ENCODE measurements at places on chromosomes 12 and 14. TPM values are rescaled to one million over a fixed set of nuclear protein-coding genes. Genes with fewer than 3 reads are reported as not detected.
A peak's percentile ranks its signal among the peaks of the same experiment; 100 is the strongest.

Gene CKAP4
- 73.6 TPM for total RNA-seq

Gene OVCH1
- not detected for total RNA-seq

Gene CALM1
- total RNA-seq: 103 TPM

Gene EMP1
- 542 TPM for total RNA-seq

GRCh38 chr12:124953689-124954405 lies 35.1 kb downstream of the DHX37 start:
- DNase-seq: no peak

GRCh38 chr14:102046337-102047278 lies 40.2 kb downstream of the HSP90AA1 start:
- DNase-seq: peak; percentile 100

- DNase-seq: peak; percentile 43
Observed at GRCh38 chr12:55728186-55728938, 447 bp downstream of the CD63 start.

- DNase-seq: no peak
Observed at GRCh38 chr12:102468261-102468915, 12.0 kb downstream of the IGF1 start.

Gene PTCSC3
- total RNA-seq: not detected

DNA sequence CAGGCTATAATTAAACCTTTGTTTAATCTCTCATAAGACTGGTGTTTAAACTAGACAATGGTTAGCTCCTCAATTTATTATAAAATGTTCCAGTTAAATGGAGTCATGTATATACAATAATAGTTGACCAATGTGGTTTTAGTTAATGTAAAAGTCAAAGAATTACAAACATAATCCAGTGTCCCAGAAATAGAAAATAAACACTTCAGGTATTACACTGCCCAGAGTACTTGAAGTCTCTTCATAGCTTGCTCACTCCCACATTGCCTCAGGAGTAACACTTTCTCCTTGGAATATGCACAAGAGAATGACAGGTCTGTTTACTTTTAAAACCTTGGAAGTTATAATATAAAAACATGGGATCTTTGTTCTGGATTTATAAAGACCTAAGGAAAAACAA lies 60.5 kb downstream of the SLC38A1 start:
- no peak for DNase-seq

- DNase-seq: no peak
Observed at GRCh38 chr12:109358154-109358869, 10.6 kb downstream of the MYO1H start.

Gene ASIC1
- 3.5 TPM for total RNA-seq

DNA sequence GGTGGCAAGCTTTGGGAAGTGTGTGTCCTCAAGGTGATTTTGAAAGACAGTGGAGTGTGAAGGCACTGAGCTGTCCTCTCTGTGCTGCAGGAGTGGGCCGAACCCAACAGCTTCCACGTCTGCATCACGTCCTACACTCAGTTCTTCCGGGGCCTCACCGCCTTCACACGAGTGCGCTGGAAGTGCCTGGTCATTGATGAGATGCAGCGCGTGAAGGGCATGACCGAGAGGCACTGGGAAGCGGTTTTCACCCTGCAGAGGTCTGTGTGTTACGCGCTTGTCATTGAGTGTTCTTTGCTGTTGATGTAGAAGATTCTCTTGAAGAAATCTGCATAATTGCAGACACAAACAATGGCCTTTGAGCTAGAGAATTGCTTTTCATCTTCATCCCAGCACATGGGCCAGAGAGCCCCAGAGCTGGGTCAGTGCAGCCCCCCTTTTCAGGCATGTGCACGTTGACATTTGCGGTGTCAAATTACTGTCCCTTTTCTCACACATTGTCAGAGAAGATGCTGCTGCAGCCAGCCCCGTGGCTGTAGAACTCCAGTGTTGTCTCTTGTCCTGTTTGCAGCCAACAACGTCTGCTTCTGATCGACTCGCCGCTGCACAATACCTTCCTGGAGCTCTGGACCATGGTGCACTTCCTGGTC lies 63.3 kb downstream of the EP400 start:
- DNase-seq: no peak

Gene AQP2
- total RNA-seq: not detected
